ENCODE measurements at places on chromosomes 12 and 14. TPM values are rescaled to one million over a fixed set of nuclear protein-coding genes. Genes with fewer than 3 reads are reported as not detected.

The SERPINA9 gene
- total RNA-seq = not detected

The RD3L gene
- not detected for total RNA-seq

The MTA1 gene
- 75.0 TPM for total RNA-seq

The INHBC gene
- not detected for total RNA-seq

The SERPINA5 gene
- total RNA-seq = 2.9 TPM

The BTBD6 gene
- 56.3 TPM for total RNA-seq

The ITGA7 gene
- 518 TPM for total RNA-seq

The KCNJ8 gene
- total RNA-seq = 19.8 TPM

The ATP23 gene
- 38.3 TPM for total RNA-seq

The SLC38A1 gene
- 8.6 TPM for total RNA-seq

The NTF3 gene
- not detected for total RNA-seq

The TBX5 gene
- 1.2 TPM for total RNA-seq

The SRRM4 gene
- not detected for total RNA-seq

The HOXC10 gene
- 12.4 TPM for total RNA-seq

The HOTAIR gene
- total RNA-seq = 0.66 TPM

The PTGER2 gene
- total RNA-seq = 3.5 TPM

The NDUFB1 gene
- 173 TPM for total RNA-seq

The ASCL1 gene
- total RNA-seq = not detected

The GALNT16 gene
- 8.6 TPM for total RNA-seq

The RNU6-8 gene
- not detected for total RNA-seq

The ANKRD33 gene
- not detected for total RNA-seq

The OR4Q2 gene
- total RNA-seq = not detected

The SYNE3 gene
- total RNA-seq = 196 TPM

The C14orf180 gene
- 6.0 TPM for total RNA-seq

The TPPP2 gene
- not detected for total RNA-seq

The HOXC6 gene
- total RNA-seq = 5.5 TPM

The TMEM63C gene
- total RNA-seq = not detected

The SLC10A1 gene
- not detected for total RNA-seq

The PTCSC3 gene
- not detected for total RNA-seq

The PPP1R1A gene
- total RNA-seq = 140 TPM

The RASSF9 gene
- 2.6 TPM for total RNA-seq

The SIX6 gene
- not detected for total RNA-seq

The ACVR1B gene
- 14.9 TPM for total RNA-seq

The GALNT8 gene
- total RNA-seq = 3.3 TPM

The LRRIQ1 gene
- not detected for total RNA-seq

The DHRS2 gene
- total RNA-seq = not detected

The MYF5 gene
- not detected for total RNA-seq

The EFS gene
- total RNA-seq = 10.4 TPM

The NANOG gene
- total RNA-seq = 0.19 TPM

The CCDC175 gene
- not detected for total RNA-seq

The IL23A gene
- total RNA-seq = not detected

The RBP5 gene
- not detected for total RNA-seq

The TOMM20L gene
- not detected for total RNA-seq

The NYNRIN gene
- 6.8 TPM for total RNA-seq

The PRR4 gene
- 2.4 TPM for total RNA-seq

The JDP2 gene
- total RNA-seq = 104 TPM

The HNRNPC gene
- total RNA-seq = 298 TPM

The HCAR2 gene
- total RNA-seq = 15.8 TPM

The GPRC5D gene
- total RNA-seq = not detected

The RNASE3 gene
- not detected for total RNA-seq

The RAD9B gene
- total RNA-seq = 1.9 TPM

The LBHD2 gene
- total RNA-seq = 1.4 TPM

The ACTN1 gene
- 142 TPM for total RNA-seq

The KRT71 gene
- not detected for total RNA-seq

The APOLD1 gene
- 150 TPM for total RNA-seq

The DTX3 gene
- 3.7 TPM for total RNA-seq

The RNU4-1 gene
- under 0.01 TPM for total RNA-seq
